Adrenal gland (tissue), 19 donors: ENCODE measurements at places on chromosomes 4 and X.

- DNase-seq: no peak
These were observed 63.4 kb downstream of the SMAD1 start for GRCh38 chr4:145545031-145545430.

DNA sequence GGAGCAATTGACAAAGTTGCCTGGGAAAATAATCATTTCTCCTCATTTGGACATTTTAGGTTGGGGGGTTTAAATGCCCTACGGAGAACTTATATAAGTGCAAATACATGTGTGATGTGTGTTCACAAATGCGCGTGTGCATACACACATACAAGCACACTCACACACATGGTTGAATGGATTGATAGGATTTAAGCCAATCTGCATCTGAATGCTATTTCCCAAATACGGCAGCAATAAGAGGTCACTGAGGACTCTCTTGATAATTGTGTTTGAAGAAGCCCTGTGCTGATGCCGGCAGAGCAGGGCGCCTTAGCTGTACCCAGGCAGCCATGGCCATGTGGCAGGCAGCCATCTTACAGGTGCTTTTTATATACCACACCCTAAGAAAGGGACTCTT lies 165.3 kb upstream of the LEF1 start:
- DNase-seq: no peak

GRCh38 chr4:127523369-127523768 lies 109.4 kb upstream of the INTU start:
- DNase-seq: no peak

DNA sequence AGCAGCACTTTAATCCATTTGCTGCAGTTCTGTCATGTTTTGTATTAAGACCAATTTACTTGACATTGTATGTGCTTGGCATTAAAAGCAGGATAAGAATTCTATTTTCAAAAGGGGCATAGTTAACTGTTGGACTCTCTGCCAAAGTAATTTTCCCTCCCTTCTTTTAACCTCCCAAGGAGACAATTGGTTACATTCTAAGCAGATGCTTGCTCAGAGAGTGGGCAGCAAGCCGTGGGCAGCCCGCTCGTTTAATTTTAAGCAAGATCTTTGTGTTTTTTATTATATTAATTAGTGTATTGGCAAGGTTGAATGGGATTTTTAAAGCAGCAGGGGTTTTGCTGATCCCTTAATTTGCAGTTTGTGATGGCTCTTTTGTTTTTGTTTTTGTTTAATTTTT lies 37.1 kb upstream of the KLHL8 start:
- DNase-seq: no peak

DNA sequence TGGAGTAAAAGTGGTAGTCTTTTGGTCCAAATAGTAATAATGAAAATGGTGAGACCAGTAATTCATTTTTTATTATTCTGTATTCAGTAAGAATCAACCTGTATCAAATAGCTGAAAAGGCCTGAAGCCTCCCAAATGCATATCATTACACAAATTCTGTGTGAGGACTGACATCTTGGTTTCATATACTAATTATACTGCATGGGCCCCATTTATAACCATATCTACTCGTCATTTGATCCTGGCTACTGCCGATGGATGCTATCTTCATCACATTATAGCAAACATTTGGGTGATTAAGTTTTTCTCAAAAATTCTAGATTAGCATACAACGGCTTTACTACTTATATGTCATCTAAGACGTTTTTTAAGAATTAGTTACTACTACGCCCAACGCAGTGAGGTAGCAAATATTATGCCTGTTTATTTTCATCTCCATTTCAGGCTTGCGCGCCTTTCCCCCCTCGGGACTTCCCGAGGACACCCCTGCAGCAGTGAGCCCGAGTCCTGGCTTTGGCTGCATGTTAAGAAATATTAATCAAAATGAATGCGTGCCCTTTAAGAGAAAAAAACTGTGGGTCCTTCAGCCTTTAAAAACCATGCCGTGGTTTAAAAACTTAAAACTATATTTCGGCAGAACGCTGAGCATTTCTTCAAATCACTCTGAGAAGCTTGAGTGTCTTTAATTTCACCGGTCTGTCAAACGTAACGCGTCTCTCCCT lies 814 bp upstream of the MMAA start:
- DNase-seq: no peak

DNA sequence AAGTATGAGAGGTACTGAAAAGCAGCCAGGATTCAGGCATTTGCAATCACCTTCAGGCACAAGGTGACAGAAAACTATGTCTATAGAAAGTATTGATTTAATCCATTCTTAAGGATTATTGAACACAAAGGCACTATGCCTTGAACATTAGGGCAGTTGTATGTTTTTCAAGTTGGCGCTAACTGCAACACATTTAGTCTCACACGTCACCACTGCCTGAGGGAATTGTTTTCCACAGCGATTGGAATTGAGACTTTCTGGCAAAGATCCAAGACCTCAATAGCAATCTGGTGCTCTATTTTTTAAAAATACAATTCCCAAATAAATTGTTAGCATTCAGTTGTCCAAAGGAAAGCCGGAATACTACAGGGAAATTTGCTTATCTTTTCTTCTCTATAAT lies 52.7 kb upstream of the FTHL17 start:
- no peak for DNase-seq

DNA sequence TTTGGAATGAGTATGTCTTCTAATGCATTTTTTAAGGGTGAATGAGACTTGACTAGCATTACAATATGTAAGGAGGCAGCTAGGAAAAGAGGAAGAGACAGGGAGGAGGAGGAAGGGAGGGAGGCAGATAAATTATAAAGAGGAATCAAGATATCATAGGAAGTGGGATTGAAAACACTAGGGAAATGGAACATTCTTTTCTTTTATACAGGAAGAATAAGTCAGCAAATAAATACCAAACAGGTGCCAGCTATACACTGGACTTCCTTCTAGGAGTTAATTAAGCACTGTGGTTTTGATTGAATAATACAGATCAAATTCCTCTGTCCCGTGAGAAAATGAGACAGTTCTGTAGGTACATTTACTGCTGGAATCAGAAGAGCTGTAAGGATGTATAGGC lies 78.6 kb downstream of the PACRGL start:
- no peak for DNase-seq

GRCh38 chr4:56289934-56290333 lies 97.4 kb downstream of the AASDH start:
- no peak for DNase-seq

DNA sequence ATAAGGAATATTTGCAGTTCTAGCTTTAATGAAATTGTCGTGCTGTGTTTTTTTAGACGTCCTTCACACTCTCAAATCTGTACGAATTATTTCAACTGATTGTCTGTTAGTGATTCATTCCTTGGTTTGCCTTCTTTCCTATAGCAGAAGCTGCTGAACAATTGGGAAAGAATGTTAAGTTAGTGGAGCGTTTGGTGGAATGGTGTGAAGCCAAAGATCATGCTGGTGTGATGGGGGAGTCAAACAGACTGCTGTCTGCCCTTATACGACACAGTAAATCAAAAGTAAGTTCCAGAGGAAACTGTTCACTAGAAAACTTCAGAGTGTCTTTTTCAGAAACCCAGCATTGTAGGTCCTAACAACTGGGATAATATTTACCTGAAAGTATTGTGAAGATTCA lies 159.9 kb downstream of the RAP1GDS1 start:
- DNase-seq: no peak

DNA sequence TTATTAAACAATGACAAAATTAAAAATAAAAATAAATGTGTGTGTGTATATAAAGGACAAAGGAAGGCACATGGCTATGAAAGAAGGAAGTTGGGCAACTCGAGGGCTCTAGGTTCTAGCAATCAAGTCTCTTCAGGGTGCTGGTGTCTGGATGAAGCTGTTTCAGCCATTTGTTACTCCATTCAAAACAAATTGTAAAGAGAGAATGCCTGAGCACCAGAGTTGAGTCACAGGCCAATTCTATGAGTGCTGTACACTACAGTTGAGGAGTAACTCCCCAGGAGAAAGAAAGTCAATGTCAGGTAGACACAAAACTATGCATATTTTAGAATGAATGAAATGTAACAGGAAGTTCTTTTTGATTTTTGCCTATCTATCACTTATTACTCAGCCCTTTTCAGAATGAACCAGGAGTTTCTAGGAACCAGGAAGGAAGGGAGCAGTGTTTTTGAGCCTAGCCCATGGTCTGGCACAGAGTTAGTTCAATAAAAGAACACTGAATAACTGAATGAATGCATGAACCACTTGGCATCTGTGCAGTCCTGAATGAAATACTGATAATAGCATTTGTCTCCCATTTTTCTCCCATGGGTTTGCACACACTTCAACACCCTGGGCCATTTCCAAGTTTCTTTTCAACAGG lies 151.7 kb upstream of the CPEB2 start:
- no peak for DNase-seq
